NCI-H526 treated with DMSO at 0.1 percent for 48 hours (cell line): ENCODE measurements at places on chromosomes 4 and X.

GRCh38 chr4:169617306-169617705, 3.1 kb upstream of the CLCN3 start:
- DNase-seq: no peak

DNA sequence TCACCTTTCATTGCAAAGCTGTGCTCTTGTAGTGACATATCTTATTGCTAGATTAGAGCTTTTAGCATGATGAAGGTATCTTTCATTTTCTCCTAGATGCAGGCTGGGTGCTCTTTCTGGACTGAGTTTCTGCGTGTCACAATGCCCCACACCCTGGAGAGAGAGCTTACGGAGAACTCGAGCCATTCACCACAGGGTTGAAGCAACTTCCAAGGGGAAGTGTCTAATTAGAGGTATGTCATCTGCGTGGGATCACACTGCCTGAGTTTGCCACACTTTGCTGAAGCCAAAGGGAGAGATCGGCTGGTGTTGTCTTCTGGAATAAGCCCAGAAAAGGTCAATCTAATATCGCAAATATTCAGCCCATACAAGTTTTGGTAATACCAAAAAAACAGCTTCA, 179.3 kb upstream of the MBNL3 start:
- DNase-seq: no peak

- DNase-seq: no peak
Measured at GRCh38 chr4:140856621-140857062, 100.5 kb upstream of the TBC1D9 start.

DNA sequence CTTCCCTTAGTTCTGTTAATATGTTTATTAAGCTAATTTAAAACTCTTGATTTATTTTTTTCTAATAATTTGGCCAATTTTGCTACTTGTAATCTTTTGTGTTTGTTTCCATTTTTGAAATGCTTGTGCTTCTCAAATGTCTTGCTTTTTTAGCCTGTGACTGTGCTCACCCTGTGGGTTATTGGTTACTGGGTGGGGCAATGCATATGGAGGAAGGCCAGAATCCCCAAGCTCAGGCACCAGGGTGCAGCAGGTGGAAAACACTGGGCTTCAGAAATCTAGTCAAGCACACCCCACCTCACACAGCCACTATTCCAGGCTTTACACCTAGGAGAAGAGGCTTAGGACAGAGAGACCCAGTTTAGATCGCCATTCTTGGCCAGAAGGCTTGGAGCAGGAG, 33.1 kb downstream of the ETNPPL start:
- no peak for DNase-seq

DNA sequence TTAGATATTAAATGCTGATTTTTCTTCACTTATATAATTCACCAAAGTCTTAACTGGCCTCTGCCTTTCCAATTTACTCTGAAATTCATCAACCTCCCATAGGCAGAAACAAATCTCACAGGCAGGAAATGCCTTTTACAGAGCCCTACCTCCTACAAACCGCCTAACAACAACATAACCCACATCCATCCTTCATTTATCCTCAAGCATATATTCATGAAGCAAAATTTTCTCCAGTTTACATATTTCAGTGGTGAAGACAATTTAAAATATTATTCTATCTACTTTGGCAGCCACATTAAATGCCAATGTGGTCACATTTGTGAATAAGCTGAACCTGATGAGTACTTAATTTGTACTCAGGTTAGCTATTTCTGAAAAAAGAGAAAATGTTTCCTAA, 30.3 kb downstream of the SEPSECS start:
- no peak for DNase-seq
